NCI-H1694 (cell line): ENCODE measurements at places on chromosomes 2 and 18.

DNA sequence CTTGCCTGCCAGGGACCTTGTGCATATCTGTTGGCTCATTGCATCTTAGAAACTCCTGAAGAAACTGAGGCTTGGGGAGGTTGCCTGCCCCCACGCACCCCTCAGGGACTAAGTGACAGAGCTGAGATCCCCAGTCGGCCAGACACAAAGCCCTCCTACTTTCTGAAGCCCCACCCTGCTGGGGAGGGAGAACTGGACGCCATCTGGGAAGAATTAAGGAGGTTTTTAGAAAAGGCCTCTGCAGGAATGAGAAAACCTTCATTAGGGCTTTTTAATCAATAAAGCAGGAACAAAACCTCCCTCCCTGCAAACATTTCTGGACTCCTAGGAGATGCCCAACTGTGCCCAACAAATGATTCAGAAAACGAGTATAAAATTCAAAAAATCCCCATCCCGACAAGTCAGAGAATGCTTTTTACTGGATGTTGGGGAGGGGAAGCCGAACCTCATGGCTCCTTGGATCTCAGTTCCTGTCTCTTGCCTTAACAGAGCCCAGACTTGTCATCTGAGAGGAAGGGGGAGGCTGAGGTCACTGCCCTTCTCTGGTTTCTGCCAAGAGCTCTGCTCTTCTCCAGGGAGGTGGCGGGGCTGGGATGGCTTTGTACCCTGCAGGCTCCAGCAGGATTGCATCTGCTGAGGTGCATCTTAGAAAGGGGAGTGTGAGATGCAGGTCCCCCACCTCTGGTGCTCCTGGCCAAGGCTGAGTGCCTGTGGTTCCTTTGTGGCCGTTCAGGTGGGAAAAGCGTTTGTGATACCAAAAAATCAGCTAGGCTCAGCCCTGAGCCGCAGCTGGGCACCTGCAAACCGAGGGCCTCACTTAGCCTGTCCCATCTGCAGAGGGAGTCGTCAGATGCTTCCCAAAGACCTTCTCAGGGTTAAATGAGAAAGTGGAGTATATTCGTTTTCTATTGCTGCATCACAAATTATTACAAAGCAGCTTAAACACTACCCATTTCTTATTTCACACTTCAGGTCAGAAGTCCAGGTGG, 142.4 kb downstream of the ZFP36L2 start:
- DNase-seq = no peak

- no peak for DNase-seq
Measured at GRCh38 chr2:133676392-133677130, 108.3 kb upstream of the NCKAP5 start.

DNA sequence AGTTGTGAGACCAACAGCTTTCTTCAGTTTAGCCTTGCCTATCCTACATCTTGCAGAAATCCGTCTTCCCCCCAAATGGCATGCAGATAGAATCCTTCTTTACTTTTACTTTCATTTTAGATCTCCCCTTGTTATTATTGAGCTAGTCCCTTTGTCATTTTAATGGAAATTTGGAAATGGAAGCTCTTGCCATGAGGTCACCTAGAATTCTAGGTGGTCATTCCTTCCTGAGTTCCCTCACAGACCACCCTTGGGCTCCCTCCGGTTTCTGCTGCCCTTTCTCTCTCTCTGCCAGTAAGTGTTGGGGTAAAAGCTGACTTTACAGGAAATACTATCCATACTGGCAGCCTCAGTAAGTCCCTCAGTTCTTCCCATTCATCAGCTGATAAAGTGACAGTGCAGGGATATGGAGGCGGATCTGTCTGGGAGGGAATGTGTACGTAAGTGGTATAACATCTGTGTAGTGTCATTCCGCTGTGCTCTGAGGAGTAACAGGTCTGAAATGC, 30.2 kb downstream of the ARHGAP25 start:
- no peak for DNase-seq

- DNase-seq = no peak
Measured at GRCh38 chr2:57965961-57966360, 80.6 kb upstream of the VRK2 start.

DNA sequence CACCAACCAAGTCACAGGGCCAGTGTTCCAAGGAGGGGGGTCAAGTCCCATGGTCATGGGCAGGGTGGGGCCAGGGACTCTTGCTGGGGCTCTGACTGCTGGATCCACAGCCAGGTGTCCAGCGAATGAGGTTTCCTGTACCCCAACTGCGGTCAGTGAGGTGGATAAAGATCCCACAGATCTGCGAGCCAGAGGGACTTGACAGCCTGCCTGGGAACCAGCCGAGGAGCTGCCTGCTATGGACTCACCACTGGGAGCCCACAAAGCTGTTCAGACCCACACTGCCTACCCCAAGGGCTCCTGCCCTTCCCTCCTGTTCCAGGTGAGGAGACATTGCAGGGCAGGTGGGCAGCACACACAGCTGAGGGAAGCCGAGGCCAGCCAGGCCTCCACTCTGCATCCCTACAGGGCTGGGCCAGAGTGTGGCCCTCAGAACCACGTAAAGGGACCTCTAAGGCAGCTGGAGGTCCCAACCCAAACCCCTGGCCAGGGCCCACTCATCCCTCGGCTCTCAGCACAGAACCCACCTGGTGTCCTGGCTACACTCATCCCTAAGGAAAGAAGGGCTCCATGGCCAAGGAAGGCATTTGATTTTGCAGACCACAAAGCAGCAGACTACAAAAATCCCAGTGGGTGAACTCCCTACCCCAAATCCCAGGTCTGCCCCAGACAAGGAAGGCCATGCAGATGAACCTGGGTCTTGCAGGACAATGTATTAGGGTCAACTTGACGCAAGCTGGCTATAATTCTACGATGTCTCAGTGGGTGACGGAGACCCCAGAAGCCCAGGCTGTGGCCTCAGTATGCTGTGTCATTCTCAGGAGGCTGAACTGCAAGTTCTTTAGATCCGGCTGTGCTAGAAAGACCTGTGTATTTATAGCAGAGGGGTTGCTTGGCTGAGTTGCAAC, 209.2 kb downstream of the MGAT5 start:
- DNase-seq = no peak
